ENCODE measurements at places on chromosomes 3 and 15.

DNA sequence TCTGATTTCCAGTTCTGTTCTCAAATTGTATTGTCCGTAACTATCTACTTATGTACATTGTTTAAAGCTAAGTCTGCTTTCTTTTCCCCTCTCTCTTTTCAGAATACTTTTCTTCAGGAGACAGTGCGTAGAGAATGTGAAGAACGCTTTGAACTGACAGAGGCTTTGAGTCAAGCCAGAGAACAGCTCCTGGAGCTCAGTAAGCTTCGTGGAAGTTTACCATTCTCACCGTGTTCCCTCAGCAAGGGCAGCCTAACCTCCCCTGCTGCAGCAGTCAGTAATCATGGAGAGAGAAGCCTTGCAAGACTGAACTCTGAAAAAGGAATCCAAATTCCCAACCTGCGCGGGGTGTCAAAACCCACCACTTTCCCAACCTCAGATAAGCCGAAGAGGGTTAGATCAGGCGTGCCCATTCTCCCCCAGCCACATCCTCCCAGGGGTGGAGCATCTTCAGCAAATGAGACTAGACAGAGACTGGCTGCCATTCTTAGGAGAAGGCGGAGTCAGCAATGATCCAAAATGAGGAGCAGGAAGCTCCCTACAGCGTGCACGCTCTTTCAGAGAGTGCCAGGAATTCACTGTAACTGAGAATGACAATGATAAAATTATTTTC, 114.6 kb downstream of the CCNL1 start:
- DNase-seq, result no peak

DNA sequence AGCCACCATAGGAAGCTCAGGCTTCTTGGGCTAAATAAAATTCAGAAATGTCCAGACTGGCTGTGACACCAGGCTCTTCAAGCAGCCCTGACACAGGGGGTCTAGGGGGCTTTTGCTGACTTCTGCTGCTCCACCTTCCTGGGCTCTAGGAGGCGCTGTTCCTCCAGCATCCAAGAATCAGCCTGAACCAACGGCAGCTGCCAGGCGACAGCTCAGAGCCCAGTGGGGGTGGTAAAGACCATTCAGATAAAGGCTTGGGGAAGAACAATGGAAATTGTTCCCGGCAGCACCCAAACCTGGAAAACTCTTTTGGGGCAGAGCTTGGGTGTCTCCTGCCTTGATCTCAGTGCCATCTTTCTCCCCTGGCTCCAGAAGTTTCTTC, 21.6 kb upstream of the PSTPIP1 start:
- peak; percentile 65 for DNase-seq

- DNase-seq, result no peak
These were observed 857.9 kb upstream of the CADM2 start for GRCh38 chr3:84100861-84101260.

DNA sequence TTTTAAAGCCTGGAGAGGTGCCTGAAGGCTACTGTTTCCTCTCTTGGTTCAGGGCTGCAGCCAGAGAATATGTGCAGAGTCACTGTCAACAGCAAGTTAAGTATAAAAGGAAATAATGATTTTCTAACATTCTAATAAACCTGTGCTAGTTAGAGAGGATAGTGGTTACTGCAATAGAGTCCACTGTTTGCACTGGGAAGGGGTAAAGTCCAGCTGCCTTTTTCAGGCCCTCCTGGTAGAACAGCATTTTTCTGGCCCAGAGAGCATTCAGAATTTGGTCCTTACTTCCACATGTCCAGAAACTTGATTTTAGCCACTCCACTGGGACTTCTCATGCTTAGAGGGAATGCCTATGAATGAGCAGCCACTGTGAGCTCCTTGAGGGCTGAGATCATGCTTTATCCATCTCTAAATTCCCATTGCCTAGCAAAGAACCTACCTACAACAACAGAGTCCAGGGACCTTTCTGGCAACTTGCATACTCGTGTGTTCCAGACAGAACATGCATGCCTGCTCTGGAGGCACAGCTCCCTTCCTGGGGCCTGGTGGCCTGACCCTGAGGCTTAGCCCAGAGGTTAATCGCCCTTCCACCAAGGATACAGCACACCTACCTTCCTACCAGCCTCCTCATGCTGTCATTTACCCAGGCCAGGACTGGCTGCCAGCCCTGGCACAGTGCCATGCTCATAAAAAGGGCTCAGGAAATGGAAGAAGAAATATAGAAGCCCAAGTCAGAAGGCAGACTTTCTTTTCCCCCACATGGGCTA, 50.3 kb upstream of the ATP13A3 start:
- DNase-seq, result no peak

GRCh38 chr15:69388260-69388705, 25.9 kb upstream of the KIF23 start:
- DNase-seq, result no peak

DNA sequence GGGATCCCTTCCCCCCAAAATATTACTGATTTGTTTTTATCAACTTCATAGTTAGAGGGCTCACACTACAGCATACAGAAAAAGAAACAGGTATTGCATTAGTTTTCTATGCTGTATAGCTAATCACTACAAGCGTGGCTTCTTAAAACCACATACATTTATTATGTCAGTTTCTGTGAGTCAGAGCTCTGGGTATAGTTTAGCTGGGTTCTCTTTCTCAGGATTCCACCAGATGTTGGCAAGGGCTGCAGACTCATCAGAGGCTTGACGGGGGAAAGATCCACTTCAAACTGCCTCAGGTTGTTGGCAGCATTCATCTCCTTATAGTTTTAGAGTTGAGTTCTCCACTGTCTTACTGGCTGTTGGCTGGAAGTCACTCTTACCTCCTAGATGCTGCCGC, 328.0 kb downstream of the NLGN1 start:
- DNase-seq, result no peak

DNA sequence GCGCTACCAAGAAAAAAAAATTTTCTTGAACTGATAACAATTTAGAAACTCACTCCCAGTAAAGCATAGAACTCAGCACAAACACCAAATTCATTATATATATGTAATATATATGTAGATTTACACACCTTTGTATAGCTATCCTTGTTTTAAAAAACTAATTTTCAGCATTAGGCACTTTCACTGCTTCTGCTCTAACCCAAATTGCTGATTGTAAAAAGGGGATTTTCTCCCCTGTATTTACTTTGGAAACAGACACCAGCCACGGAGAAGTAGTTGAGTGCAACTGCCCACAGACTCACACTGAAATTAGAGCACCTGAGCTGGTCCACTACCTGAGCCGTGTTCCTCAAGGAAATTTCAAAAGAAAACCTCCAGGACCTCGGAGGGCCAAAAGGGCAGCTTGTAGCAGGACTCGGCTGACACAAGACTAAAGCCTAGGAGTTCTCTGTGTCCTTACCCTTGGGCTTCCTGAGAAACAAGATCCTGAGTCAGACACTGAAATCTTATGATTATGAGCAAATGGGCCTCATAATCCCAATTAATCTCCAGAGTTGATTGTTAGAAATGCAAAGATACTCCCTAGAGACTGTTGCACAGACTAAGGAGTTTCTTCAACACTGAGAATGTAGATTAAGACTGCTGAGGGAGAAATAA, 106.0 kb downstream of the TNIK start:
- DNase-seq, result no peak
